NCI-H2081 treated with DMSO at 0.1 percent for 48 hours (cell line): ENCODE measurements at places on chromosomes 2 and 18.

- DNase-seq, result no peak
Measured at GRCh38 chr18:28088477-28088876, 88.5 kb downstream of the CDH2 start.

DNA sequence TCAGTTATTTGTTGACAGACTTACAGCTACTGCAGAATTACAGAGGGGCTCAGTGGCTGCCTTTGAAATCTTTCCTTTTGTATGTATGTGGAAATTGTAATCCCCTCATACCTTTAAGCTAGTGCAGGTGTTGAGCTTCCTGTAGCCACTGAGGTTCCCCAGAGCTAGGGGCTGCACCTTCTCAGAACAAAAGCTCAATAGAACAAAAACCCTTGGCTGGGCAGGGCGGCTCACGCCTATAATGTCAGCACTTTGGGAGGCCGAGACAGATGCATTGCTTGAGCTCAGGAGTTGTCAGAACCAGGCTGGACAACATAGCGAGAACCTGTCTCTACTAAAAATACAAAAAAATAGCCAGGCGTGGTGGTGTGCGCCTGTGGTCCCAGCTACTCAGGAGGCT is 41.3 kb upstream of the CHMP1B start:
- DNase-seq, result no peak

DNA sequence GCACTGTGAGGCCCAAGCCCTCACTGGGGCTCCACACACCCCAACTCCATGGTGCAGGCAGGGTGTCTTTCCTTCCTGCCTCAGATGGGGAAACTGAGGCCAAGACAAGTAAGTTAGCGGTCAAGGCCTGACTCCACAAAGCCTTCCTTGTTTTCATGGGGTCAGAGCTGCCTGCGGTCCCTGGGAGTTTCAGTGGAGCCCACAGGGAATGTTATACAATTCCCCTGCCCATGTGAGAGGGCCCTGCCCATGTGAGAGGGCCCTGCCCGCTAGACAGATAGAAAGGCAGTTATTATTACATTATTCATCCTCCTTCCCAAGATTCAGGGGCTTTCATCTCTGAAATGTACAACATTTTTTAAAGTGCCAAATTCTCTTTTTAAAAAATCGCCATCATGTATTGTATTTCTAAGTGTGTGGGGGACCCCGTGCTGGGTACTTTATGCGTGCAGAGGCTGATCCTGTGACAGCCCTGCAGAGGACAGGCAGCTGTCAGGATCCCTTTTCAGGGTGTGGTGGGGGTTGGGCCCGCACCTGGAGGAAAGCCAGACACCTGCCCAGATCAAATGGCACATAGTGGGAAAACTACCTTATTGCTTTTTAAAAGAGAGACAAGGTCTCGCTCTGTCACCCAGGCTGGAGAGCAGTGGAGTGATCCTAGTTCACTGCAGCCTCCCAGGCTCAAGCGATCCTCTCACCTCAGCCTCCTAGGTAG is 23.4 kb downstream of the FBLN7 start:
- DNase-seq, result no peak

DNA sequence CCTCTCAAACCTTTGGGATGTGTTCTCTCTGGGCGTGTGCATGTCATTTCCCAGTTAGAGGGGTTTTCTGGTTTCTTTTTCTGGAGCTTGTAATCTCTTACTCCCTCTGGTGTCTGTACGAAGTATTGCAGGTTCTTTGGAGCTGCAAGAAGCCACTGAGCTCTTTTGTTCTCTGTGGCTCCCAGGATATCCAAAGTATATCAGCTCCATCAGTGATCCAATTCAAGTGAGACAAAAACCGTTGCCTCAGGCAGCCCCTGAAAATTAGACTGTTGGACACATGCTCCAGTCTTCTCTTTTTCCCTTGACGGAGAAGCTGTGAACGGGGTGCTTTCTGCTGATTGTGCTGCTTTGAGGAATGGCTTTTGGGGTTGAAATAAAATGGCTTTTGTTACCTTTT is 59.0 kb upstream of the LDLRAD4 start:
- peak; percentile 14 for DNase-seq

DNA sequence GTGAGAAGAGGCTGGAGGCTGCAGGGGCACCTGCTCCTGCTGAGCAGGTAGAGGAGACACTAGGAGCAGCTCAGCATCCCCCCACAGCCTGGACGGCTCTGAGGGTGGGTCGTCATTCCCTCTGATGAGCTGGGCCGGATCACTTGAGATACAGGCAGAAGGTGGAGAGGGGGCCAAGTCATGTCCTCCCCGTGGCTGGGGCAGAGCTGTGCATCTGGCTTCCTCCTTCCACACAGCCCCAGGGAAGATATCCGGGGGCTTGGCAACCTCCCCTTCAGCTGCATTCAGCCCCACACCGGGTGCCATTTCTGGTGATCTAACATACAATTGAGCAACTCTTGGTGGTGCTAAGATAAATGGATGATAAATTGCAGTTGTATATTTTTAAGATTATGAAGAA is 236.9 kb downstream of the LDLRAD4 start:
- DNase-seq, result no peak

- DNase-seq, result no peak
Measured at GRCh38 chr2:88747990-88748389, 56.5 kb downstream of the RPIA start.

DNA sequence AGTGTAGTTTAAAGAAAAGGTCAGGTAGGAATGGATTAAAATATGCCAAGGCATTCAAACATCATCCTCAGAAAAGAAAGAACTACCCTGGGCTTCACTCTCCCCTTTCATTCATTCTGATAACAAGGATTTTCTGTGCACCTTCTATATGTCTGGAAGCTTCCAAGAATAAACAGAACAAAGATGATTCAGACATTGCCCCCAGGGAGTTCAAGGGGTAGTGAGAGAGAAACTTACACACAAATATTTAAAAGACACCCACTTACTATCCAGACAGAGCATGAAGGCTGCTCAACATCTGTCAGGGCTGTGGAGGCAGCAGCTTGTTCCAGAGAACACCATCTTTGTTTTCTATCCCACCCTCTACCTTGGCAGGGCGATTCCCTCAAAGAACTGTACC is 140.5 kb downstream of the ALK start:
- no peak for DNase-seq

DNA sequence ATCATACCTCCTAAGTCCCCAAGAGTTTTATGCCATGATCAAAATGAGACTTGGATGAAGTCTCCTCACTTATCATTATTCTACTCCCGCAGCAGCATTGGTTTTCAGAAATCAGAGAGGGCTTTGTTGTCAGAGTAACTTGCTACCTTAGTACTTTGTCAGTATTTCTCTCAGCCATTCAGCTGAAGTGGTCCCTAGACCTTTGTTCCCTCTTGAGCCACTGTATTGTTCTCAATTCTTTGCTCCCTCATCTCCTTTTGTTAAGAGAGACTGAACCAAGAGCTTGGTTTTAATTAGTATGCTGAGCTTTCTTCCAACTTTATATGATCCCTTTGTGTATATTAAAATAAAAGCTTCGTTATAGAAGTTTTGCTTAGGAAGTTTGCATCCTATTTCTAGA is 133.4 kb downstream of the DOCK10 start:
- DNase-seq, result no peak

DNA sequence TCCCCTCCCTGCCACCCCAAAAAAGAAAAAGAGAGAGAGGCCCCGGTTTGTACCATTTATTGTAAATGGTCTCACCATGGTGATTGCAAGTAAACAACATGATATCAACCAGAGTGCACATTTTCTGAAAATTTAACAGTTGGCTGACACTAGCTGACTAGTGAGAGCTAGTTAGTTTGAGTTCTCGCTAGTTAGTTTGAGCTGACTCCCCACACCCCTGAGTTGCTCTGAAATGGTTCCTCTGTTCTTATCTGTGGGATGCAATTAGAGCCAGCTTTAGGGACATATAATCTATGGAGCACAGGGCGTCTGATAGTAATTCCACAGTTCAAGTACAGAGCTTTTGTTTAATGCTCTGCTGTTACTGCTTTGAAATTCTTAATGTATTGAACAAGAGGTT is 13.1 kb downstream of the CASP10 start:
- no peak for DNase-seq

GRCh38 chr2:27721884-27722485 is 49.5 kb upstream of the MRPL33 start:
- no peak for DNase-seq

DNA sequence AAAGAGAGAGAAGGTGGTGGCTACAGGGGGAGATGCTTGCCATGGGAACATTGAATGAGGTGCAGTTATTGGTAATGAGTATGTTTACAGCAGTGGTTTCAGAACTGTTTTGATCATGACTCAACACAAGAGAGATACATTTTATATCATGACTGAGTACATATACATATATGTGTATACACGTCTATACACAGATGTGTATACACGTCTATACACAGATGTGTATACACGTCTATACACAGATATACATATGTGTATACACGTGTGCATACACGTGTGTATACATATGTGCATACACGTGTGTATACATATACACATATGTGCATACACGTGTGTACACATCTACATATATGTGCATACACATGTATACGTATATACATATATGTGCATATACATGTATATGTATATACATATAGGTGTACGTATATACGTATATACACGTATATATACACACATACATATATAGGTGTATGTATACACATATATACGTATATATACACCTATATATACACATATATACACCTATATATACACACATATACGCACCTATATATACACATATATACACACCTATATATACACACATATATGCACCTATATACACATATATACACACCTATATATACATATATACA is 518.5 kb downstream of the TSN start:
- DNase-seq, result no peak

GRCh38 chr2:185221-185620 is 78.6 kb downstream of the SH3YL1 start:
- DNase-seq, result no peak

DNA sequence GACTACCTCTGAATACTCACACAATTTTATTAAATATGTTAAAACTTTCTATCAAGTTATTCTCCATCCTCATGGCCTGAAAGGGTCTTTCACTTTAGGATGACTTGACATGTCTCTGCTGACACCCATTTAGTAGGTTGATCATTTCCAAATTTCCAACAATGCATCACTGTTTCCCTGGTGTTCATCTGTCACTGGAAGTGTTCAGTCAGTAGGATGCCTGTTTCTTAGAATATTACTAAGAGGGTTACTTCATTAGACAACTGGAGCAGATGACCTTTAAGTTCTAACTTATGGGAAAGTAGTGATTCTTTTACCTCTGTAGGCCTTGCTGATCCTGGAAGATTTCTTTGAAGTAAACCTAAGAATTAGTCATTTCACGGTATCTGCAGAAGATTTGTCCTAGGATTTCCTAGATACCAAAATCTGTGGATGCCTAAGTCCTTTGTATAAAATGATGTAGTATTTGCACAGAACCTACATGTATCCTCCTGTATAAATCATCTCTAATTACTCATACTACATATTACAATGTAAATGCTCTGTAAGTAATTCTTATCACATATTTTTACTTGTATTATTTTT is 77.7 kb downstream of the MAP3K20 start:
- no peak for DNase-seq

DNA sequence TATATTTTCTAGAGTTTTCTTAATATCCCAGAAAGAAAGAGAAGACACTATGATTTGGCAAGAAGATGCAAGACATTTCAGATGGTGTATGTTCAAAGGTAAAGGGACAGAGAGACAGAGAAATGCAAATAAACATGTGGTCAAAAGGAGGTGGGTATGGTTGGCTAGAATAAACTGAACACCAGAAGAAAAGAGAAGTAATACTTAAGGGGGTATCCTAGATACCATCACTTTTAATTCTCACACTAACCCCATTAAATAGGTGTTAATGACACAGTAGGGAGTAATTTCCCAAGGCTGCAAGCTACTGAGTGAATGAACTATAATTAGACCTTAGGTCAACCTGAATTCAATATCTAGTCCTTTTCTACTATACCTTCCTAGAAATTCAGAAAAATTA is 111.2 kb upstream of the CD226 start:
- DNase-seq, result no peak

DNA sequence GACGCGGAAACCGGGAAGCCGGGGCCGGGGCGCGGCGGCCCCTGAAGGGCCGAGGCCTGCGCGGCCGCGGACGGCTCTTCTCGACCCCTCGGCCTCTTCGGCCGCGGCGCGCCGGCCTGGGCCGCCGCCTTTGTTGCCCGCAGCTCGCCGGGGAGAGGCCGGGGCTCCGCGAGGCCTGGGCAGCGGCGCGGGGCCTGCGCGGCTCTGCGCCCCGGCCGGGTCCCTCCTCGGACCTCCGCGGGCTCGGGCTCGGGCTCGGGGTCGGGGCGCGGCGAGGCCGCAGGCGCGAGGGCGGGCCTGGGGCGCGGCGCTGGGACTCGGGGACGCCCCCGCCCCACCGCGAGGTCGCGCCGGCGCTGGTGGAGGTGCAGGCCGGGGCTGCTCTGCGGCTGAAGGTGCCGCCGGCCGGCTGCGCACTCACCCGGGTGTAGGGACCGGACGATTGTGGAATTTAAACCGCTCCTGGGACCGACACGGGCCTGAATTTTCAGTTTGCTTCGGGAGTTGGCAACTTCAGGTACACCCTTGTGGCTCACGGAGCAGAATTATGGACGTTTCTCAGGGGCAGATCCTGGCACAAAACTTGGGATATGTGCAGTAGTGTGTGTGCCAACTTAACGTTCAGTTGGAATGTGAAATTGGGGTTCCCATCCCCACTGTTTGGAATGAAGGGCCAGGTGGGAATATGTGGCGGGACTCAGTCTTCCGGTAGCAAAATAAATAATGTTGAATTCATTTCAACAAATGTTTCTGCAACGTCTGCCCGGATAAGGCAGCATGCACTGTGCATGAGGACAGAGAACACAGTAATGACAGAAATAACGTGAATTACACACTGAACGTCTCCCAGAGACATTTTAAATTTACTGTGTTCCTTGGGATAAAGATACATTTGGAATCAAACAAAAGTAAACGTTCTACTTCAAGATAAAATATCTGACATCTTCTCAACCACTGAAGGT is 787 bp downstream of the SOCS6 start:
- DNase-seq, result no peak

- DNase-seq, result peak; percentile 72
Measured at GRCh38 chr18:74804677-74805076, 207.0 kb downstream of the ZNF407 start.

GRCh38 chr2:101770726-101771125 is 73.2 kb downstream of the MAP4K4 start:
- no peak for DNase-seq

DNA sequence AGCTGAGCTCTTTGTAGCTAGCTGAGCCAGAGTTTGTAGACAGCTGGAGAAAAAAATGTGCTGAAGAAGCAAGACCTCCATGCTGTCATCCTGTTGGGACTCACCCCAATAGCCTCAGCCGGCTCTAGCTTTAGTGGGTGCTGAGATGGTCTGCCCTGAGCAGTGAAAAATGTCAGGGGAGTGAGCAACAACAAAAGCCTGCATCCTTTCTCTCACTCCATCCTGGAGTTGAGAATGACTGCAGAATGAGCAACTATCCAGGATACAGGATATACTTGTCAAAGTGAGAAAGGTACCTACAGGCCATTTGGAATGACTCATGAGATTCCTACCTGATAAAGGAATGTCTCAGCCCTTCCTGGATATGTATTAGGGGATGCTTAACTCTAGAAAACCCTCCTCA is 146.1 kb upstream of the DLX2 start:
- DNase-seq, result no peak

GRCh38 chr2:238484522-238485452 is 58.1 kb downstream of the ASB1 start:
- DNase-seq, result no peak
